HepG2 (cell line): ENCODE measurements at places on chromosomes 4 and X. TPM values are rescaled to one million over a fixed set of nuclear protein-coding genes. Genes with fewer than 3 reads are reported as not detected.

- no peak for DNase-seq
These were observed 59.7 kb upstream of the MTM1 start for GRCh38 chrX:150508451-150509367.

DNA sequence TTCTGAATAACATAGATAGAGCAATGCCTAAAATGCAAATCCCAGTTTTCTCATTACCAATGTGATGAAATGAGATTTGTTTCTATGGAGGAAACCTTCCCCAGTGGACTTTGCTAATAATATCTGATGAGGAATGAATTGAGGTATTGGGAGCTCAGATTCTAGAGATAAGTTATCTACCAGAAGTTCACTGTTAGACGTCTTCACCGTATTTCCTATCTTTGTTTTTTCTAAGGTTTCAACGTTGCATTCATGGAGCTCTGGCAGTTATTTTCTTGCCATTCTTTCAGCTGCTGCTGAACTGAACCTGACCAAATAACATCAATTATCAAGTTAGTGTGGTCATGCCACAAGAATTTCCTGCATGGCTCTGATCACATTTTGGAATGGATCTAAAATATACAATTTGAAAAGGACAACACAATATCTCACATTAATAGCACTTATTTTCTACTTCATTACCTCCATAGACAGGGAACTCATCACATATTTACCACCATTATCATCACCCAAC is 511.8 kb upstream of the LCORL start:
- DNase-seq = no peak

The NHSL2 gene
- total RNA-seq = not detected in 2 replicates

The VSIG1 gene
- total RNA-seq = not detected in 2 replicates

The HAUS3 gene
- total RNA-seq = 12.6 and 16.3 TPM in 2 replicates

The FRYL gene
- total RNA-seq = 19.6 and 28.4 TPM in 2 replicates

The USP17L11 gene
- not detected in 2 replicates for total RNA-seq
